ENCODE measurements at places on chromosomes 7 and 10. TPM values are rescaled to one million over a fixed set of nuclear protein-coding genes. Genes with fewer than 3 reads are reported as not detected.

Gene SLC25A13
- total RNA-seq = 23.8 TPM

Gene HOXA6
- not detected for total RNA-seq

Gene LDB3
- total RNA-seq = not detected

Gene CHST3
- under 0.01 TPM for total RNA-seq

Gene ADCYAP1R1
- under 0.01 TPM for total RNA-seq

Gene RGS10
- 181 TPM for total RNA-seq

Gene POMZP3
- total RNA-seq = 9.2 TPM

Gene HTR7
- total RNA-seq = 2.1 TPM

Gene MYH16
- total RNA-seq = not detected

Gene NHLRC2
- 6.0 TPM for total RNA-seq

Gene SLC26A3
- total RNA-seq = not detected

Gene UBN2
- 6.0 TPM for total RNA-seq

Gene ZNF853
- 3.8 TPM for total RNA-seq

Gene ELOVL3
- total RNA-seq = not detected

Gene OPN1SW
- total RNA-seq = not detected

Gene SKIDA1
- not detected for total RNA-seq

Gene PDLIM1
- 19.9 TPM for total RNA-seq

Gene NUP205
- 42.4 TPM for total RNA-seq

Gene GRID2IP
- total RNA-seq = 0.21 TPM

Gene SFMBT2
- 22.8 TPM for total RNA-seq

Gene H2AZ2
- 121 TPM for total RNA-seq

Gene EPHA1
- total RNA-seq = 2.3 TPM

Gene POM121L12
- not detected for total RNA-seq

Gene PHYHIPL
- total RNA-seq = 0.10 TPM

Gene EIF4EBP2
- 29.8 TPM for total RNA-seq

Gene FANK1
- 0.21 TPM for total RNA-seq

Gene ZNF32
- total RNA-seq = 19.7 TPM

Gene CALHM3
- not detected for total RNA-seq

Gene EFCAB10
- 0.94 TPM for total RNA-seq

Gene SAMD8
- total RNA-seq = 101 TPM

Gene LLCFC1
- total RNA-seq = not detected

Gene ASIC3
- total RNA-seq = 0.84 TPM

Gene IDI2
- not detected for total RNA-seq

Gene IQUB
- total RNA-seq = 0.52 TPM

Gene PPA1
- total RNA-seq = 133 TPM

Gene SPDYE16
- total RNA-seq = 0.10 TPM

Gene AVL9
- 22.7 TPM for total RNA-seq

Gene CUEDC2
- total RNA-seq = 16.0 TPM
